HS-5 (cell line): ENCODE measurements at places on chromosomes 7 and 10.
A peak's percentile ranks its signal among the peaks of the same experiment; 100 is the strongest.

- no peak for DNase-seq
Measured at GRCh38 chr7:115475206-115475605, 553.3 kb downstream of the MDFIC start.

DNA sequence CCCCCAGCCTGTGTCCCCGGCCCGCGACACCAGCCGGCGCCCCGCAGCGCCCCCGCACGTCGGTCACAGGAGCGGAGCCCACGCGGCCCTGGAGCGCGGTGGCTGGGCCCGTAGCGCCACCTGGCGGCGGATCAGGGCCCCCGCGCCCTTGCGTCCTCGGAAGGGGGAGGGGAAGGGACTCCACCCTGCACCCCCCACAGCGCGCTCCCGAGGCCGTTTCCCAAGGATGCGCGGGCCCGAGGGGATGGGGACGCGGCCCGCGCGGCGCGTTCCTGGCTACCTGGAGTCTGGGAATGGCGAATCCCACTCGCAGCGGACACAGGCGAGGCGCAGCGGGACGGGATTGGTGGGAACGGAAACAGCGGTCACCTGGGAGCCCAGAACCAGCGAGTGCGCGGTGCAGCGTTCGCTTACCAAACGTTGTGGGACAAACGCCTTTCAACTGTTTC, 23.8 kb upstream of the MKI67 start:
- no peak for DNase-seq

DNA sequence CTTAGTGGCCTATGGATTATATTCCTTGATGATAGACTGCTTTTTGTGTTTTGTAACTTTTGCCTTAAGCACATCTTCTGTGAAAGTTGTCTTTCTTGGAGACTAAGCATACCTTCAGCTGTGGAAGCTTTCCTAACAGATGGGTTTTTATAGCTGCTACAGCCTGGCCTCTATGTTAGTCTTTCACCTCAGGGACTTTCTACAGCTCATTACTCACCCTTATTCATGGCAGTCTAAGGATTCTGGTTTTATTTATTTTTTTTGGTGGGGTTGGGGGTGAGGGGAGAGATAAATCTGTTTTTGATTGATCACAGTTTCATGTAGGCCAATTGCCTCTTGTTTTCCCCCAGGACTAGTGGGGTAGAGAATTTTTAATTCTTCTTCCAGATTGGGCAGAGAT, 219.9 kb downstream of the DKK1 start:
- no peak for DNase-seq

GRCh38 chr7:106590209-106590816, 70.6 kb downstream of the CCDC71L start:
- no peak for DNase-seq

DNA sequence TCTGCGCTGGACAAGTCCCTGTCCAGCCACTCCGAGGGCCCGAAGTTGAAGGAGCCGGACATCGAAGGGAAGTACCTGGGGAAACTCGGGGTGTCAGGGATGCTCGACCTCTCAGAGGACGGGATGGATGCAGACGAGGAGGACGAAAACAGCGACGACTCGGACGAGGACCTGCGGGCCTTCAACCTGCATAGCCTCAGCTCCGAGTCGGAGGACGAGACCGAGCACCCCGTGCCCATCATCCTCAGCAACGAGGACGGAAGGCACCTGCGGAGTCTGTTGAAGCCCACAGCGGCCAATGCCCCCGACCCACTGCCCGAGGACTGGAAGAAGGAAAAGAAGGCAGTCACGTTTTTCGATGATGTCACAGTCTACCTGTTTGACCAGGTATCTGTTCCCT, 17.1 kb upstream of the BHLHA15 start:
- no peak for DNase-seq

DNA sequence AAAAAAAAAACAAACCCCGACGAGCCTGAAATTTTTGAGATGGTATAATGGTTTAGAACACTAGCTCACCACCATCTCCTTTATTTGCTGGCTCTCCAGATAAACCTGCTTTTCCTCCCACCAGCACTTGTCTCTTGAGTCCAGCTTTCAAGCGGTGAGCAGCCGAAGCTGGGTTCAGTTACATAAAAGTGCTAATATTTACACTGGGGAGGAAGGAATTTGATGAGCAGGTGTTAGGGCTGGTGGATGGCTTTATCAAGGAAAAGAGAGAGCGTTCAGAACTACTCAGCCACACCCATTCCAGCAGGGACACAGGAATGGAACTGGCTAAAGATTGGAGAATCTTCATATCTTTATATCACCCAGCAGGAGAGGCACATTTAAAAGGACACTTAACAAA, 6.6 kb upstream of the CALML3 start:
- DNase-seq = no peak

DNA sequence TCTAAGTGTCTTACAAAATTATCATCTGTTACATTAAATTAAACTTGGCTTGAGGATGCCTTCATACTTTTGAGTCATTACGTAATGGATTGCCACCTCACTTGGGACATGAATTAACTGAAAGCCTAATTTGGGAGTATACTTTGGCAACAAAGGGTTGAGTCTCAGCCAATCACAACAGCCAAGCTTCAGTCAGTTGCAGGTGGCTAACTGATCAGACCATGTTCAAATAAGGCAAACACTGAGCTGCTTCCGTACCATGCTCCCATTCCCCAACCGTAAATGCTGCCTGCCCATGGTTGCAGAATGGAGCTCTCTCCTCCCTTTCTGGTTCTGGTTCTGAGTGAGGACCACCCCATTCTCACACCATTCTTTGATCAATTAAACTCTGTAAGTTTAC, 92.9 kb upstream of the STK17A start:
- DNase-seq = no peak

GRCh38 chr10:48974510-48975156, 35.0 kb upstream of the LRRC18 start:
- no peak for DNase-seq

DNA sequence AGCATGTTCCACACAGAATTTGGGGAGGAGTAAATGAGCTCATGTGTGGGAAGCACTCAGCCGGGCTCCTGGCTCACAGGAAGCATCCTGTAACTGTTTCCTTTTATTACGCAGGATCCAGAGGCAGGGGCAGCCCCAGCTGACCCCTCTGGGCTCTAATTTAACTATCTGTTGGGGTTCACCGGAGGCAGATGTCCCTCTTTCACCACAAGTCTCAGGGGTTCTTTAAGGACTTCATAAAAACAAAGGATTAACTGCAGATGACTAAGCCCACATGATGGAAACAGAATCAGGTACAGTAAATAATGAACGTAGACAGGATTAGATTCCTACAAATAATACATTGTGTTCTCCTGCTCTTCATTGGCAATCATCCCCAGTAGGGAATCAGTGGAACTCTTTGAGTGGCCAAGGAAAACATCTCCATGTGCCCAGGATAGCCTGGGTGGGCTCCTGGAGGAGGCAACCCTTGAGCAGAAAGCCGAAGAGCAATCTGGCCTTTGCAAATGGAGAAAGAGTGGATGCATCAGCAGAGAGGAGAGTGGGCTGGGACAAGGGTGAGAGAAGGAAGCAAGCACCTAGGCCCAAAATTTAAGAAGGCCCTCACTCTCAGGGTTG, 24.6 kb downstream of the TBXAS1 start:
- no peak for DNase-seq

GRCh38 chr7:93902777-93903423, 3.5 kb upstream of the GNGT1 start:
- peak; percentile 15 for DNase-seq

DNA sequence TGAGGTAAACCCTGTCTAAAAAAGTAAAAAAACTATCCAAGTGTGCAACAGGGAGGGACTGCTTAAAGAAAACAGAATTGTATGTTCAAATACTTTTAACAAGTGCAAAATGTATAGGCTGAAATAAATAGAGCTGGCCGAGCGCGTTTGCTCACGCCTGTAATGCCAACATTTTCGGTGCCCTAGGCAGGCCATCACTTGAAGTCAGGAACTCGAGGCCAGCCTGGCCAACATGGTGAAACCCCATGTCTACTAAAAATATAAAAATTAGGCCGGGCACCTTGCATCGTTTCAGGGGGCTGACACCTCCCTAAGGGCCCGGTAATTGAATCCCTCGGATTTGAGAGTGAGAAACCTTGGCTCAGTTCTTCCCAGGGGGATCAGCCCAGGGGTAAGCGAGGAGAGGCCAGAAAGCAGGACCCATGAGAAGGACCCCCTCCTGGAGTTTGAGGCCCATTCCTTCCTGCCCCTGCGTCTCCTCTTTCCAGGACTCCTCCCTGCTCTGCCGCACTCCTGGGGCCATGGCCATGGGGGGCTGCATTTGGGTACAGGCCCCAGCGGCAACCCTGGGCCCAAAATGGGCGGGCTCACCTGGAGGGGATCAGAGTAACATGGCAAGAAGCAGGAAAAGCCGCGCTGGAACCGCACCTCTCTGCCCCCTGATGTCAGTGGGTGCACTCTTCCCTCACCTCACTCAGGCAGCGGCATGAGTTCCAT, 75.5 kb upstream of the TMEM248 start:
- no peak for DNase-seq

GRCh38 chr10:13193637-13194036, 32.3 kb downstream of the MCM10 start:
- DNase-seq = no peak

GRCh38 chr10:115903207-115903606, 369.8 kb downstream of the GFRA1 start:
- DNase-seq = no peak

- DNase-seq = peak; percentile 40
Measured at GRCh38 chr10:31426401-31426800, 107.4 kb downstream of the ZEB1 start.

DNA sequence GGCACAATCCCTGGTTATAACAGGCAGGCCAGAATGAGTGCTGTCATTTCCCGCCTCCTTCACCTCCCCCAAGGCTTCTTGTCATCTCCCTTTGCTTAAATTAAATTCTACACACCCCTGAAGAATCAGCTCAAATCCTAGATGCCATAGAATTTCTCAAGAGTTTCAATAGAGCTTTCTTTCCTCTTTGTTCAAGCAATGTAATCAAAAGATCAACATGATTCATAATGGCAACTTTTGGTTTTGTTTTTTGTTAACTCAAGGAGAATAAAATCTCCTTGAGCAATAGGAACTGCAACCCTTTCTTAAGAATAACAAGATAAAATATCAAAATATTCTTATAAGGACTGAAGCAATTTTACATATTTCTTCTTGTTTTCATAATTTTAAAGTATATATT, 180.8 kb upstream of the CDK1 start:
- DNase-seq = no peak

DNA sequence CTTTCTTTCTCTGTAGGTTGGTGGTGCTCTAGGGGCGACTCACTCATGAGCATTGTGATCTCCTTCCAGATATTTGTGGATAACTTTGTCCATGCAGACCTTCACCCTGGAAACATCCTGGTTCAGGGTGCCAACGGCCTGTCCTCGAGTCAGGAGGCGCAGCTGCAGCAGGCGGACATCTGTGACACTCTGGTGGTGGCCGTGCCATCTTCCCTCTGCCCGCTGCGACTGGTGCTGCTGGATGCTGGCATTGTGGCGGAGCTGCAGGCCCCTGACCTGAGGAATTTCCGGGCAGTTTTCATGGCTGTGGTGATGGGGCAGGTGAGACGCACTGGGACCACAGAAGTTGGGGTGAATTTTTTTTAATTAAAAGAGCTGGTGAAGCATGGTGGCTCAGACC, 9.6 kb upstream of the NDUFB2 start:
- no peak for DNase-seq

- no peak for DNase-seq
Measured at GRCh38 chr10:123245264-123245663, 91.1 kb downstream of the BUB3 start.

DNA sequence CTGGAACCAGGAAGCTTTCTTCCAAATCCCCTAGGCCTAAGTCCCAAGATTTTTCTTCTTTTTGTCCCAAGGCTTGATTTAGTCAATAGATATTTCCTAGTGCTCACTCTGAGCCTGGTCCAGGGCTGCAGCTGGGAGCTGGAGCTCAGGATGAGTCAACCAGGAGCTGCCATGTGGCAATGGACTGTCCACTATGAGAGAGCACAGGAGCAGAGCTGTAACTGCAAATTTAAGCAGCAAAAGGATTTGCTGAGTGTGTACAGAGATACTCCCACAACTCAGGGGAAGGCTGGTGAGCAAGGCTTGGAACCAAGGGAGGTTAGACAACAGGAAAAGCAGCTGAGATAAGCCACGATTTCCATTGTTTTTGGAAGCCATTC, 92.1 kb upstream of the CXCL12 start:
- no peak for DNase-seq

DNA sequence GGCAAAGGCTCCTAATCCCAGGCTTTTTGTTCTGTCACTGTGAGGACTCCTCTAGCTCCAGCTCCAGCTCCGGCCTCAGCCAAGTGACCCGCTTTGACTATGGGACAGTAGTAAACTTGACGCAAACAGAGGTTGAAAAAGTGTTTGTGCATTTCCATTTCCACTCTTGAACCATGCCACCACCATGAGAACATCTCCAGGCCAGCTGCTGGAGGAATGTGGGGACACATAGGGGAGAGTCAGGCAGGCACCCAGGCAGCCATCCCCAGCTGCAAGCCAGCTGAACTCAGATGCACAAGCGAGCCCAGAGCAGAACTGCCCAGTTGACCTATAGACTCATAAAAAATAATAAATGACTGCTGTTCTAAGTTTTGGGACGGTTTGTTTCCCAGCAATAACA, 224.7 kb downstream of the GRID1 start:
- DNase-seq = no peak
